ENCODE measurements at places on chromosomes 16 and 17.

DNA sequence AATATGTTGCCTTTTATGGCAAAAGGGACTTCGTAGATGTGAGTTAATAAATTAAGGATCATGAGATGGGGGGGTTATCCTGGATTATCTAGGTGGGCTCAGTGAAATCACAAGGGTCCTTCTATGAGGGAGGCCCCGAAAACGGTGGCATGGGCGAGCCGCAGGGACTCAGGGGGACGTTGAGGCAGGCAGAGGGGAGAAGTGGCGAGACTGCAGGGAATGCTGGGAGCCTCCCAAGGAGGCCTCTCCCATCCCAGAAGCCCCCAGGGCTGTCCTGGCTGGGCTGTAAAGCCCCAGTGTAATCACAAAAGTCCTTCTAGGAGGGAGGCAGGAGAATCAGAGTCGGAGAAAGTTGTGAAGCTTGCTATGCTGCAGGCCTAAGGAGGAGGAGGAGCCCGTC lies 35.0 kb downstream of the ITGAE start:
- DNase-seq = no peak

- DNase-seq = peak; percentile 92
These were observed at the start of gene FAM234A for GRCh38 chr16:234468-235305. TSS of gene FAM234A (plus strand) at chr16:234821. CDS start at chr16:254414, 19,593 bp downstream.

GRCh38 chr16:59060207-59060606 lies 326.1 kb upstream of the GOT2 start:
- no peak for DNase-seq

GRCh38 chr16:48087639-48088038 lies 68.2 kb downstream of the ABCC12 start:
- DNase-seq = no peak

DNA sequence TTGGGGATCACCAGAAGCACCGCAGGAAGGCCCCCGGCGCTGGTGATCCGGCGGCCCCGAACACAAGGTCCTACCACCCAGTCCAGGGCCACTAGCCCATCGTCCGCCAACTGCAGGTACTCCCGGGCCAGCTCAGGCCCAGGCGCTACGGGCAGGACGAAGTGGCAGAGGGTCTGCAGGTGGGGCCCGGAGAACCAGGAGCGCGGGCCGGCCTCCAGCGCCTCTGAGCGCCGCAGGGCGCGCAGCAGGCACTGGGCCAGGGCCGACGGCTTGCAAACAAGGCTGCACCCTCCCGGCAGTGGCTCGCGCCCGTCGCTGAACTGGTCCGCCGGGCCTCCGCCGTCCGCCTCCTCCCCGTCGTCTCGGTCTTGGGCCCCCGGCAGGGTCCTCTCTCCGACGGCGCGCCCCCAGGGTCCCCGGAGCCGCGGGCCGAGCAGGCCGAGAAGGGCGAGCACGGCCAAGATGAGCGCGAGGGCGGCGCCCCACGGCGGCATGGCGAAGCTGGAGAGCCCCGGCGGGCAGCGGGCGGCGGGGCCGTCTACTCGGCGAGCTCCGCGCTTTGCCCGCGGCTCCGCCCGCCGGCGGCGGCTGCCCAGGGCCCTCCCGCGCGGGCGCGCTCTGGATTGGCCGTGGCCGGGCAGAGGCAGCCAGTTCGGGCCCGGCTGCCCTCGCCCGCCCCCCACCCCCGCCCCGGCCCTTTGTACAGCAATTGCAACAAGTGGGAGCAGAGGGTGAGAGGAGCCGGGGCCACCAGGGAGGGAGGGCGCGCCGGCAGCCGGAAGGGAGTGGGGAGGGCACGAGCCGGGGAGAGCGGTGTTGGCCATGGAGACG lies at the start of gene ABHD15:
Gene ABHD15 (minus strand): TSS at position 565 of the 831 bp plus-strand sequence. CDS start 71 bp downstream, at position 494.
- DNase-seq = no peak

DNA sequence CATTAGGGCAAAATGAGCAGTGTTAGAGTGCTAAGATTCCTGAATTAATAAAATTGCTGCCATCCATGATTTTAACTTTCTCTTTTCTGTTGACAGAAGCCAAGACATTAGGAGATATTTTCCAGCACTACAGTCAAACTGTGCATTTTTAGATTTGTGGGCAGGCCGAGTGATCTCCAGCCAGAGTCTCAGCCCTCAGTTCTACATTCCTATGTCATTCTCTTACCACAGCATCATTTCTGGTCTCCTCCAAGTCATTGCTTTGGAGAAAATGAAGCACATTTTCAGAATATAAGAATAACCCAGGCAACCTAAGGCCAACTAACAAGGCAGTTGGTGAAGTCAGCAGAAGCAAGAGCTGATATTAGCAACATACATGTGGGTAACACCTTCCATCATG lies 74.6 kb upstream of the NUDT7 start:
- DNase-seq = no peak

- no peak for DNase-seq
These were observed 69.7 kb downstream of the WIPI1 start for GRCh38 chr17:68387435-68388218.

Data from stimulated activated CD4-positive, alpha-beta T cell treated with anti-CD3 and anti-CD28 coated beads, Interleukin-1b, Interleukin-23, amount 100 ng/mL, for 1 hour (primary cell).